Activated effector memory CD4-positive, alpha-beta T cell treated with anti-CD3 and anti-CD28 coated beads, Interleukin-2, amount 50 U/mL, for 16 hours (primary cell): ENCODE measurements at places on chromosomes 12 and 14.
A peak's percentile ranks its signal among the peaks of the same experiment; 100 is the strongest.

- DNase-seq = no peak
Measured at GRCh38 chr14:67641902-67642749, 22.4 kb downstream of the ARG2 start.

DNA sequence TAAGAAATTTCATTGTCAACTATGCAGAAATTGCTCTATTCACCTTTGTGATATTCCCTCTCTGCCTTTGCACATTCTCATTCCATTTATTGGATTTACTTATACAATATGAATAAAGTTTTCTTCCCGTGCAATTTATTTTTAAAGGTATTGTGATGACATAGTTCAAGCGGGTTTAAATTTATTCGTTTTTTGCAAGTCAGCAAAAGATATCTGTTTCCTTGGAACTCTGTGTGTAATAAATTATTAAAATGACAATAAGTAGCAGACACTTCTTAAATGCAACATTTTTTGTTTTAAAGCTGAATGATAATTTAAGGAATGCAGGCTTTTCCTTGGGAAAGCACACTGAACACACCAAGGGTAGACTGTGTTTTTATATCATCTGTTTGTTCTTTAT is 143.1 kb downstream of the SLC41A2 start:
- no peak for DNase-seq

- DNase-seq = no peak
Measured at GRCh38 chr12:67968725-67969124, 20.5 kb upstream of the IFNG-AS1 start.

- DNase-seq = no peak
Measured at GRCh38 chr14:94225460-94226378, 51.6 kb downstream of the PPP4R4 start.

DNA sequence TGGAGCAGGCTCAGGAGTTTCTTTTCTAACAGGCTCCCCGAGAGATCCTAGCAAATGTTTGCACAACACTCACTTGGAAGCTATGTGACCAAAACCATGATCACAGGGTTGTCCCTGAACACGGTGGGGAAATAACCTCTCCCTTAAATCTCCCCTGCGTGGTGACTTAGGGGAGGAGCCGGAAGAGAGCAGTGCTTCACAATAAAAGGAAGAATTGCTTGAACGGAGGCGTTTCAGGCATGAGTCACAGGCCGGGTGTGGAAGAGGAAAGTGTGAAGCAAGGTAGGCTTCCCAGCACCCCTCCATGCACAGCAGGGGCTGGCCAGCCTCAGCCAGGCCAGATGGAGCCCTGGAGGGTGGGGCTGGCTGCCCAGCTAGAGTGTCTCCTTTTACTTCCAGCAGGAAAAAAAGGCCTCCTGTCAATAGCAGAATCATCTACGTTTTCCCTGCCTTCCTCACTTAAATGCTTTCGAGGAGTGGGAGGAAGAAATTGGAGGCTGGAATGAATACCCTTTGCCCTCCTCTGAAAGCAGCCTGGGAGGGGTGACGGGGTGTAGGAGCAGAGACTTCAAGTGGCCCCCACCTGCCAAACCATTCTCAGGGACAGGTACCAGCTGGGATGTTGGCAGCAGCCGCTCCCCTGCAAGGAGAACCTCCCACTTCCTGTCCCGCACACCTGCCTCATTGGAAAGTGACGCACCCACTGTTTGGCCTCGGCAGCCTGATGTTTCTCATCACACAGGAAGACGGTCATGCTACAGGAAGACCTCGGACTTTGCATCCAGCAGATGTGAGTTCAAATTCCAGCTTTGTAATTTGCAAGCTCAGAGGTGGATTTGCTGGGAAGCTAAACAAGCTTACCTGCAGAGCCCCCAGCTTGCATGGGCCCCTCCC is 30.1 kb upstream of the PPP2R5C start:
- DNase-seq = peak; percentile 93

DNA sequence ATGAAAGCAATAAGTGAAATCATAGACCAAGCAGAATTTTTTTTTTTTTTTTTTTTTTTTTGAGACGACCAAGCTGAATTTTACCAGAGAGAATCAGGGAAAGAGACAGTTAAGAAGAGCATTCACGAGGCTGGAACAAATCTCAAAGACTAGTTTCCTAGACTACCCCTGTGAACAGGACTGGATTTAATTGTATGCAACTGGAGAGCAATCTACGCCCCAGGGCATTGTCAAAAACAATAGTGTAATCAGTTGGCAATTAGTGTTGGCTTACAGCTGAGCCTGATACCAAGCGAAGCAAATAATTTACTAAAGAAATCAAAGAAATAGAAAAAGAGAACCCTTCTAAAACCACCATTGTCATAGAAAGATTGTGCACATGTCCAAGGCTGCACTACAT is 232.9 kb upstream of the CPNE8 start:
- no peak for DNase-seq

DNA sequence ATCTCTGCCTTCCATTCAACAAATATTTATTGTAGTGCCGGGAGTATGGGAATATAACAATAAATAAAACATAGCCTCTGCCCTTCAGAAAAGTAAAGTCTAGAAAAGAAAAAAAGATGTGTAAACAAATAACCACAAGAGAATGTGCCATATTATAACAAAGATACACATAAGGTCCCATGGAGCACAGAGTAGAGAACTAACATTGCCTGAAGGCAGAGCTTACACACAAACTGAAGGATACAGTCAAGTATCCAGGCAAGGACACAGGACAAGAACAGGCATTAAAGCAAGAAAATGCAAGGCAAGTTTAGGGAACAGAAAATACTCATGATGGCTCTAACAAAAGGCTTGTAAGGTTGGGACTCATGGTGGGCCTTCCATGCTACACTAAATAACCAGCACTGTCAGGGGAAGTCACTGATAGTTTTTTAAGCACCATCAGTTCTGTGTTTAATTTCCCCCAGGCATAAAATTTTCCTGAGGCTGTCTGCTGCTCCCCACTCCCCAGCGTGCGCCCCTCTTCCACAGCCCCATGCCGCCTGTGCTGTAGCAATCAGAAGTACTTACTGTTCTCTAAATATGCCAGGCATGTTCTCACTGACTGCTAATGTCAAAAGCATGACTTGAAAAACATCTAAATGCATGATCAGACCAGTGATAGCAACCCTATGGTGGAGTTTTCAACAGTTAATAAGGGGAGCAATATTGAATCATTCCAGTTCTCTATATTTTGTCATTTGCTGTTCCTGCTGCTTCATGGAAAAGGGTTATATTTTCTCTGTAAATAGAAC is 77.8 kb downstream of the ANKS1B start:
- DNase-seq = no peak

- DNase-seq = peak; percentile 42
Measured at GRCh38 chr14:76376878-76377734, 1.2 kb downstream of the ESRRB start.

GRCh38 chr12:45828402-45828801 is 98.9 kb downstream of the ARID2 start:
- DNase-seq = no peak

DNA sequence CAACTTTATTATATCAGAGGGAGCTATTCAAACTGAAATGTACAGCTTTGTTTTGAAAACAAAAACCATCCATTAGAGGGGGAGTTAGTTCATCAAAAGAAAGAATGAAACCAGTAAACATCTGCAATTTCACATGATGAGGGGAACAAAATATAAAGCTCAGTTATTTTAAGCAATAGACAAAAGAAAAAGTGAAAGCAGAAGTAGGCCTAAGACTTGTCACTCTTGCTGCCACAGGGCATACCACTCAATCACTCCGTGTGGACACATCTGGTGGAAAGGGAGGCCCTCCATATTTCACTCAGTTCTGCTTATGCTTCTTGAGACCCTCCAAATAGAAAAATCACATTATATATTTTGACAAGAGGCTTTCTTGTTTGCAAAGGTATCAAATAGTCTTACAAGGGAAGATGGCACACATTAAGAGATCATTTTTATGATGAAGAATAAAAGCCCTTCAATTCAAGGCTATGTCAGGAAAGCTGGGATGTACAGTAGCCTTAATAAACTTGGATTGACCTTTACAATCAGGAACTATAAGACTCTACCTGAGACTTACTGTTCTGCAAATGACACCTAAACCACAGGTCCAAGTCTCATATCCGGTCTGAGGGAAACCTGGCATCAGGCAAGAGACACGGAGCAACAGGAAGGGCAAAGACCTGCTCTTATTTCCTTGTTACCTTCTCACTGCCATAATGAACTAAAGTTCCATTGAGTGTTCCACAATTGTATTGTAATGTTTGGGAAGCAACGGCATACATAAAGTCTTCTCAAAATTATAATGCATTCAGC is 222.5 kb upstream of the GRIP1 start:
- DNase-seq = no peak

- DNase-seq = peak; percentile 62
Measured at GRCh38 chr12:32390572-32391219, 8.7 kb upstream of the FGD4 start.

DNA sequence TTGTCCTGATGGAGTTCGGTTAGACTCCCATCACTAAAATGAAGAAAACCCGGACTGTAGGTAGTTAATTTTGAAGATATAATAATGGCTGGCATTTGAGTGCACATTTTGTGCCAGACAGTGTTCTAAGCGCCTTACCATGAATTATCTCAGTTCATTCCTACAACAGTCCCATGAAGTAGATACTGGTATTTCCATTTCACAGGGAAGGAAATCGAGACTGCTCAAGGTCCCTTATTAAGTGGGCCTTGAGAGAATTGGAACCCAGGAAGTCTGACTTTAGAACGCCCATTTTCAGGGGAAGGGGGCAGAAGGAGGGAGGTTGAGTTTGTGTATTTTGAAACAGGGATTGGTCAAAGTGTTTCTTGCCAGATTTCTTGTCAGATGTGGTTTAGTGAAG is 855 bp downstream of the MNAT1 start:
- no peak for DNase-seq

GRCh38 chr12:6347367-6348338 is 5.8 kb upstream of the TNFRSF1A start:
- no peak for DNase-seq

GRCh38 chr12:40697566-40698259 is 5.5 kb downstream of the CNTN1 start:
- no peak for DNase-seq

- no peak for DNase-seq
Measured at GRCh38 chr14:76133103-76133502, 18.6 kb upstream of the GPATCH2L start.

DNA sequence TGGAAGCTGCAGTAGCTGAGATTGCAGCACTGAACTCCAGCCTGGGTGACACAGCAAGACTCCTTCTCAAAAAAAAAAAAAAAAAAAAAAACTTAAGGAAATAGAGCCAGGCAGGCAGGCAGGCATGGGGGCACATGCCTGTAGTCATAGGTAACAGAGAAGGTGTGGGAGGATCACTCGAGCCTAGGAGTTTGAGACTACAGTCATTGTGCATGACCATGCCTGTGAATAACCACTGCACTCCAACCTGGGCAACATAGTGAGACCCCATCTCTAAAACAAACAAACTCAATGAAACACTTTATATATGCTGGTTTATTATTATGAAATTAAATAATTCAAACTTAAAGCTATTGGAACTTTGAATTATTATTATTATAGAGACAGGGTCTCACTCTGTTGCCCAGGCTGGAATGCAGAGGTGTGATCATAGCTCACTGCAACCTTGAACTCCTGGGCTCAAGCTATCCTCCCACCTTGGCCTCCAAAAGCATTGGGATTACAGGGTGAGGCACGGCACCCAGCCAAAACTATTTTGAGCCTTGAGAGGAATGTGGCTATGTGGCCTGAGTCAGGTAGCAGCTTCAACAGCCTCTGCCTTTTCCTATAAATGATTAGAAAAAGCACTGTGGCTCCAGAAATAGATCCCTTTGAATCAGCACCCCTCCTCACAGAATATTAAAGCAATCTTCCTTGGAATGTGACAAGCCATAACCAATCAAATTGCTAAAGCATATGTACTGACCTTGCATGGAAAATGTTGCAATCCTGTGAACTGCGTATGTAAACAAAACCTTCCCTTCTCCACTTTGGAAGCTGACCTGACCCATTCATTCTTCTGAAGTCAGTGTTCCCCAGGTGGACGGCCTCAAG is 34.7 kb upstream of the YY1 start:
- DNase-seq = no peak

GRCh38 chr12:101001669-101002068 is 207.1 kb downstream of the ANO4 start:
- no peak for DNase-seq
